ENCODE measurements at places on chromosomes 7 and 10.
A peak's percentile ranks its signal among the peaks of the same experiment; 100 is the strongest.

DNA sequence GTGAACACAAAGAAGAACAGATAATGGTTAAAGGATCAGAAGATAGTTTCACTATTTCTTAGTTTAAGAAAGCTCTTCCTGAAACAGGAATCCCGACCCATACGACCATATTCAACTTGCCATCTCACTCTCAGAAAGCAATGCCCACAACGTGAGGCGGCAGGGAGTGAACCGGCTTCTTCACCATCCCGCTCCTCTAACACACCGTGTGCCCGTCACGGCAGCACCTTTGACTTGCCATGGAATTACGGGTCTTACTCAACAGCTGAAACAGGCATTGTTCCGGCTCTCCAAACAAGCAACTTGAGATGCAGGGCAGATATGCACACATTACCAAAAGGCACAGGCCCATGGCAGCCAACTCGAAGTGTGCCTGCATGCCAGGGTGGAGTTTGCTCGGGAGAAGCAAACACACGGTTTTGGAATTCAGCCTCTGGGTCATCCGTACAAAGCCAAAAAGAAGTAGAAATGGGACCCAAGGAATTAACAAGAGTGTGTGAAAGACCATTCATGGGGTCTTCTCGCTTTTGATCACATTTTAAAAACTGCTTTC is 293.6 kb downstream of the DNAJB6 start:
- DNase-seq: no peak

DNA sequence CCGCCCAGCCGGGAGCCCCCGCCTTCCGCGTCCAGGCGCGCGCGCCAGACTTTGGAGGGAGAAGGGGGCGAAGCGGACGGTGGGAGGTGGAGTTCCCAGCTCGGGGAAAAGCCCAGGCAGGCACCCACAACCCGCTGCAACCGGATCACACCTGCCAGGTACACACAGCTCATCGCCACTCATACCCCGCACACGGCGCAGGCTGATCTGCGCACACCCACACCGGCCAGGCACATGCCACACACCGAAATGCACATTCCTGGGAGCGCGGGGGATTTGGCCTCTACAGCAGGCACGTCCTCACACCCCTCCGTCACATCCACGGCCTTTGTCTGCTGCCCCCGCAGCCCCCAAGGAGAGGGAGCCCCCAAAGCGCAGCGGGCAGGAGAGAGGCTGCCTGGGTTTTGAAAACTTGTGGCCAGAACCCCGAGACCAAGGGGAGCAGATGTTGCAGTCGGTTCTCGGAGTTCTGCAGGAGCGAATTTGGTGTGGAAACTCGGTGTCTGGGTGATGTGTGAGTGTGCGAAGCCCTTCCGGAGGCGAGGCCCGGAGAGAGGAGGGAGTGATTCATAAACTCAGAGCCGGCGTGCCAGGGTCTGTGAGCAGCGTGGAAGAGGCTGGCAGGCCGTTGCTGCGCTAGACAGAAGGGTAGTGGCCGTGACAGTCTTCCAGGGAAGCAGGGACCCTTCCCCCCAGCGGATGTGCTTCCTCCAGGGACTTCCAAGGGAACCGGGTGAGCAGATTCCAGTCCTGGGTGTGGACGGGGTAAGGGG is 734 bp downstream of the CHST3 start:
- peak; percentile 67 for DNase-seq

- no peak for DNase-seq
Observed at GRCh38 chr7:108589874-108590273, 20.2 kb downstream of the DNAJB9 start.

- DNase-seq: no peak
Observed at GRCh38 chr7:24781106-24781505, 23.8 kb upstream of the GSDME start.
